ENCODE measurements at places on chromosomes 7 and 10.

DNA sequence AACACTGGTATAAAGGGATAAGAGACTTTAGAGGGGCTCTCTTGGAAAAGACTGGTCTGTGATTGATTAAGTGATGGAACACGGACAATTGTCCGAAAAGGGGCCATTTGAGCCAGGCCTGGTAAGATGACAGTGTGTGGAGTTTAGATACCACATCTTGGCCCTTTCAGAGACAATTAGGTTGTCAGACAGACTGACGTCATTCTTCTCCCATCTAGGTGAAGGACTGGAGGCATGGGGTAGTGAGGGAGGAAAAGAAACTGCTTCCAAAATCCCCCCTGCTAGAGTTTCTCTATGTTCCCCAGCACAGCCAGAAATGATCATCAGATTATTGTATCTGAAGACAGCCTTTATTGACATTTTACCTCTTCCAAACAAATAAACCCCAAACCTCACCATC, 84.8 kb upstream of the MYO3A start:
- DNase-seq: no peak

- no peak for DNase-seq
Measured at GRCh38 chr7:52482076-52482475, 553.4 kb upstream of the POM121L12 start.

DNA sequence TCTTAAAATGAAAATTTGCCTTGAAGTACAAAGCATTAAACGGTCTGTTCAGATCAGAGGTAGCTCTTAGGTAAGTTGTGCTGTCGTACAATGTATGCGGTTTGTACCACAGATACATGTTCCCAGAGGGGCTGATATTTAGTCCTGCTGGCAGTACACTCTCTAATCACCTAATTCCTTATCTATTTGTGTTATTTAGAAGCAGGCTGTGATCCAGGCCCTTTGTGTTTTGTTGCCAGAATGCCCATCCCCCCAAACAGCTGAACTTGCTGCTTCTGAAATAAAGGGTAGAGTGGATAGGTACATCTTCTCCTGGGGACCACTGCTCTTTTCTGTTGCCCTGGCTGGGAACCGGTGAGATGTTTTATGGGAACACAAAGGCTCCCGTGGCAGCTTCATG, 84.5 kb downstream of the SND1 start:
- DNase-seq: no peak

- no peak for DNase-seq
Measured at GRCh38 chr7:1057416-1058291, 13.3 kb downstream of the GPR146 start.

- DNase-seq: no peak
Measured at GRCh38 chr7:104294291-104294690, 34.1 kb upstream of the LHFPL3 start.

GRCh38 chr10:110372656-110373055, 67.9 kb upstream of the SMNDC1 start:
- DNase-seq: no peak

DNA sequence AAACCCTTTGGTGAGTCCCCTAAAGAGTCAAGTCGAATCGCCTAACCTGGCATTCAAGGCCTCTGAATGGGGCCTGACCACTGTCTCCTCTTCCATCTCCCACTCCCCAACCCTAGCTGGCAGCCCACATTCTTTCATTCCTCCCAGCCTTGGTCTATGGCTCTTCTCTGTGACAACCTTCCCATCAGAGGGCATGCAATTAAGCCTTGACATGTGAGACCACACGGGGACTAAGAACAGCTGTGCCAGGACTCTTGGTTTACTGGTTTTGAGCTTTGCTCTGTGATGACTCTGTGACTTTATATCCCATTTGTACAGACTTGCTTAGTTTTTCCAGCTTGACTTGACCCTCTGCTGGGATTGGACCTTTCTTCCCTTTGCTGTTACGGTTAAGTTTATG, 116.6 kb downstream of the BUB3 start:
- DNase-seq: no peak

- DNase-seq: no peak
Measured at GRCh38 chr10:99619090-99619800, 994 bp downstream of the SLC25A28 start.

GRCh38 chr10:24849501-24850299, 102.7 kb downstream of the PRTFDC1 start:
- DNase-seq: no peak

- DNase-seq: no peak
Measured at GRCh38 chr10:110434489-110435096, 63.1 kb upstream of the DUSP5 start.

DNA sequence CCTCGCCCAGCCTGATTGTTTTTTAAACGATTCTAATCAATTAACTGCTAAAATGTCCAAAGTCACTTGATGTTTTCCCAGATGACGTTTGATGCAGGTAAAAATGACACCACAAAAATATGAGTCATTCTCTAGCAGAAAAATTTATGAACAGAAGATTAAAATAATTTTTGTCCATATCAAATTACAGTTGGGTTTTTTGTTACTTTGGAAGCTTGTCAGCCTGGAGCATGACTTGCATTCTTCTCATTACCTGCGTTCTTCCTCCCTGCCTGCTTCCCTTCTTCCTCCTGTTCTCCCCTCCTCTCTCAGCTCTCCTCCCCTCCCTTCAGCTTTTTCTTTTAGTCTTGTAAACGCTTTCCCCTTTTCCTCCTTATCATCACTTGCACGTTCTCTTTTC, 18.7 kb downstream of the IL15RA start:
- DNase-seq: no peak

- no peak for DNase-seq
Measured at GRCh38 chr10:35674843-35675242, 32.7 kb upstream of the FZD8 start.

- no peak for DNase-seq
Measured at GRCh38 chr7:7946486-7946885, 22.1 kb upstream of the GLCCI1 start.

GRCh38 chr10:17335065-17335464, 107.0 kb downstream of the VIM start:
- no peak for DNase-seq

GRCh38 chr10:92413519-92413918, 122.6 kb downstream of the MARCHF5 start:
- no peak for DNase-seq

GRCh38 chr7:94270772-94271171, 123.9 kb upstream of the COL1A2 start:
- DNase-seq: no peak

DNA sequence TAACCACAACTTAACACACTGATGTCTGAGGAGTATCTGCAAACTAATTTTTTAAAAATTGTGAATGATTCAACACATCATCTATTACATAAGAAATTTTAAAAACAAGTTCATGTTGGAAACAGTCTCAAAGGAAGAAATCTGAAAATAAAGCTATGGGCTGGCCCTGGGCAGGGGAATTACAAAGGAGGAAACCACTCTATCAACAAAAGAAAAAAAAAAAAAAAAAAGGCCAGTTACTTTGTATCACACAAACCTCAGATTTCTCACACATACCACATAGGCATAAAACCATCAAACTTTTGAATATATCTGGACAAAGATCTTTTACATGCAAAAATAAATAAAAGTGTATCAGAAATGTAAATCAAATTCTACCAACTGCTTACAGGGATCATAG, 20.8 kb downstream of the TIAL1 start:
- DNase-seq: no peak

- no peak for DNase-seq
Measured at GRCh38 chr10:119268871-119269506, 61.6 kb downstream of the GRK5 start.

- no peak for DNase-seq
Measured at GRCh38 chr10:61760943-61761824, 98.5 kb downstream of the CABCOCO1 start.

GRCh38 chr7:55075464-55076021, 56.7 kb downstream of the EGFR start:
- DNase-seq: no peak

GRCh38 chr7:85091565-85091928, 95.3 kb downstream of the SEMA3D start:
- no peak for DNase-seq

- no peak for DNase-seq
Measured at GRCh38 chr7:129341212-129341611, 93.0 kb upstream of the STRIP2 start.

- no peak for DNase-seq
Measured at GRCh38 chr7:53437336-53437735, 401.9 kb downstream of the POM121L12 start.

- no peak for DNase-seq
Measured at GRCh38 chr7:149879766-149880637, 6.2 kb downstream of the ATP6V0E2 start.

GRCh38 chr10:4429571-4429970, 396.4 kb upstream of the AKR1E2 start:
- DNase-seq: no peak

DNA sequence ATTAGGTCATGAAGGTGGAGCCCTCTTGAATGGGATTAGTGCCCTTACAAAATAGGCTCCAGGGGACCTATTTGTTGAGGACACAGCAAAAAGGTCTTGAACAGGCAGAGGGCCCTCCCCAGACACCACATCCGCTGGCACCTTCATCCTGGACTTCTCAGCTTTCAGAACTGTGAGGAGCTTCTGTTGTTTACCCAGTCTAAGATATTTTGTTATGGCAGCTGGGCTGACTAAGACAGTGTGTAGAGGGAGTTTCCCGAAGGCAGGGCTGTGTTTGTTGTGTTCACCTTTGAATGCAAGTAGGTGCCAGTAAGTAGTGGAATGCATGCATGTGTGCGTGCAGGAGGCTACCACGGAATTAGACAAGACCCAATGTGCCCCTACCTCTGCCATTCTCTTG, 106.7 kb downstream of the PTPRE start:
- DNase-seq: no peak

DNA sequence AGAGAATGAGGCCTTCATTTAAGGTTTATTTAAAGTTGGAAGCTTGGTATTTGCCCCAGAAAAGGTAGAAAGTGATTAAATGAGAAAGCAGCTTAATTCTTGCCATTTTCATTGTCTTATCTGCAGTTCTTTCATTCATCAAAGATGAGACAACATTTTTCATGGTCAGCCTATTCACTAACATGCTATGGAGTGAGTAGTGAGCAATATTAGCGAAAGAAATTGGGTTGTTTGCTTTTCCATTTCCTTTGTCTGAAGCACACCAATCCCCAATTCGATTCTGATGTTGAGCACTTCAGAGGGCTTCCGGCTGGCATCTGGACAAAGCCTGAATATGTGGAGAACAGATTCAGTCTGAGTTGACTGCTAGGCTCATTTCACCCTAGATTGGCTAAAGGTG, 317.2 kb downstream of the BBS9 start:
- DNase-seq: no peak

- no peak for DNase-seq
Measured at GRCh38 chr7:123633553-123633952, 22.1 kb upstream of the LMOD2 start.

- DNase-seq: no peak
Measured at GRCh38 chr7:139696552-139696951, 81.2 kb downstream of the HIPK2 start.

GRCh38 chr10:113340282-113340681, 212.6 kb upstream of the HABP2 start:
- no peak for DNase-seq

DNA sequence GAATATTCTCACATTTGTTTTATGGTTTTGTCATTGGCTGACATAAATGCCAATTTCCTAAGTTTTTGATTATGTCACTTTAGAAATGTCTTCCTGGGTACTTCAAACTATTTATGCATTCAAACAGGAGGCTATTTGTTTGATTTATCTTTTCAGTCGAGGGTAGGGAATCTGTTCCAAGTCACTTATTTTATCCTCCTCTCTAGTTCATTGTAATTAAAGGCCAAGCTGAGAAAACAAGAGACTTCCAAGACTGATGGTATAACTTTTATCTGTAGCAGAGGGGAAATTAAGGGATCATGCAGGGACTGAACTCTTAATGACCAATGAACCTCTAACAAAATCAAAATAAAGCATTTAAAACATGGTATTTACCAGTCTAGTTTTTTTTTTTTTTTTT, 968.4 kb downstream of the SORCS3 start:
- no peak for DNase-seq

DNA sequence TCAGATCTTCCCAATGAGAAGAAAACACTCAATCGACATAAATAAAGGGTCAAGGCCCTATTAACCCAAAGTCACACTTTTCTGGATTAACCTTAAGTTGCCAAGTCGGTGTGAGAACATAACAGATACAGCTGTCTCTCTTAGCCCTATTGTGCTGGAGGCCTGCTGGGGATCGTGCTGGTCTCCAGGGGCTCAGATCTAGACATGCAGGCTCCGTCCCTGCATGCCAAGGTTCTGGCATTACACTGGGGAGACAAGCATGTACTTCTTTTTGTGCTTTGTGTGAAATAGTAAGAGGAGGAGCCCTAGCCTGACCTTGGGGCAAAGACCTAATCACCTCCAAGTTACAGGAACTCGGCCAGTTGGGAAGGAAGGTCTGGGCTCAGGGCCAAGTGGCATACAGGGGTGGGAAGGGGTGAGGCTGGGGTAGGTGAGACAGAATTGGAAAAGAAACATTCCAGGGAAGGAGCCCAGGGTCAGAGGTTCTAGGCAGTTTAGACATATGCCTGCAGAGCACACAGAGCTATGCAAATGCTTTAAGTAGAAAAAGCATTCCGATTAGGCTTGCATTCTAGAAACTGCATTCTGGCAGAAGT, 216.4 kb downstream of the HECW1 start:
- no peak for DNase-seq

Data from esophagus squamous epithelium (tissue), 5 donors.